ENCODE measurements at places on chromosomes 11 and 22.

- DNase-seq: no peak
Observed at GRCh38 chr22:17982572-17983141, 41.7 kb downstream of the MICAL3 start.

DNA sequence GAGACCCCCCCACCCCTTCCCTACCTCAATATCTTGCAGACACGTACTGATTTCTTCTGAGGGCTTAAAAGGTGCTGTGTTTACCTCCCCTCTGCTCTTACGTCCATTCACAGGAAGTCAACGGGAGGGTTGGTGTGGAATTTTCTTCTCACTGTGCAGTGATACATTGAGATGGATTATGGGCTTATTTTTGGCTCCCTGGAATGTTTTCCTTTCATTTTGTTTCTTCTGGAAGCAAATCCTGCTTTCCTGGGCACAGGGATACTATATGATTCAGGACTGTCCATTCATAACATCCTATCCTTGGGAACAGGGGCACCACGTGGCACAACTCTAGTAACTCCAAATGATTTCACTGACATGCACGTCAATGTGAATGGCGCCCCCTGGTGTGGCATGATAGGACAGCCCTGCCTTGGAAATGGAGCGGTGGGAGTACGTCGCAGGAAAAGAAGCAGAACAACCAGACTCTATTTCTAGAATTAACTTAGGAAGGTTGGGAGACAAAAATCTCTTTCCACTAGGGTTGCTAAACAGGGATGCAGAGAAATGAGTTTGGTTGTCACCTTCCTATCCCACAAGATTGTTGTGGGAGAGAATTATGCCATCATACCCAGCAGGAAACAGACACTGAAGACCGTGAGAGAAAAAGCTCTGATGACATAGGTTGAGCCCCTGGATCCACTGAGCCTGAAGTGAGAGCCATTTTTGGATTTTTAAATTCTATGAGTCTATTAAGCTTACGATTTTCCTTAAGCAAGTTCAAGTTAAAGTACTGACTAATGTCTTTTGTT, 146.5 kb upstream of the RAG2 start:
- peak; percentile 72 for DNase-seq

DNA sequence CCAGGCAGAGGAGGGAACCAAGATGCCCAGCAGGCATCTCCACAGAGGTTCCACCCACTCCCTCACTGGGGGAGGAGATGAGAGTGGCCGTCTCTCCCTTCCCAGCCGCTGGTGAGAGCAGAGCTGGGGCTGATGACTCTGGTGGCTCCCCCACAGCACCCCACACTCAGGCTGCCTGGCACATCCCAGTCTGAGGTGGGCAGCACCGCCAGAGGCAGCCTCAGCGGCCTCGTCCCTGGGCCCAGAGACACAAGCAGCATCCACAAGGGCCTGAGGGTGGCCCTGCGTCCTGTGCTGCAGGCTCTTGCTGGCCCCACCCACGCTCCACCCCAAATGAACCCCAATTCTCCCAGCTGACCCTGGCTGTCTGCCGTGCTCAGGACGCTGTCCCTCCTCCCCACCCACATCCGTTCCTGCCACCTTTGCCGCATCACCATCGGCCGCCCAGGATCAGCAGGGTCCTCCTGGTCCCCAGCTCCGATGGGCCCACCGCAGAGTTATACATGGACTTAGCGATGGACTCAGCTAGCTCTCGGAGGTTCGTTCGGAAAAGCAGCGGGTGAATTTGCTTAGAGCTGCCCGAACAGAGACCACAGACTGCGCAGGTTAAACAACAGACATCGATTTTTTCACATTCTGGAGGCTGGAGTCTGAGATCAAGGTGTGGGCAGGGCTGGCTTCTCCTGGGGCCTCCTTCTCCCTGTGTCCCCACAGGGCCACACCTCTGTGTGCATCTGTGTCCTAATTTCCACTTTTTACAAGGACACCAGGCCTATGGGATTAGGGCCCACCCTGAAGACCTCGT, 20.2 kb upstream of the CTSD start:
- no peak for DNase-seq

GRCh38 chr11:22725079-22725478, 58.7 kb downstream of the GAS2 start:
- DNase-seq: no peak

DNA sequence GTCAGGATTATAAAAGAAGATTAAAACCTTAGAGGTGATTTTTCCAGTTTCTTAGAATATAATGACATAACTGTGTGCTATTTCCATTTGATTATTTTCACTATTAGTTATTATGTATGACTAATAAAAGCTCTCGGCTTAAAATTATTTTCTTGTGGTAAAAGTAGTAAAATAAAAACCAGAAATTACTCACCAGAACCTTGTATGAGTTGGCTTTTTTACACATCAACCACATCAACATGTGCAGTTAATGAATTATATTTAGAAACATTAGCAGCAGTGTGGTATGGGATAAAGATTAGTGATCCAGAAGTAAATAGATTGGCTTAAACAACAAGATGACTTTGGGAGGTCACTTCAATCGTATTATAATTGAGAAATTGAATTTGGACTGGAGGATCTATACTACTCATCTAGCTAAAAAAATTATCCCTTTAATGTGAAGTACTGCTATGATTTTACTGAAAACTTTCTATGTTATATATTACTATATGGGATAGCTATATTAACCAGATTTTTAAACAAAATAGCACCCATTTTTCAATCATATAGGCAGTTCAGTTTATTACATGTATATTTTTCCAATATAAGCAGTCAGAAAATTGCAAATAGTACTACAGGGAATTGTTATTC, 2.8 kb upstream of the BCO2 start:
- no peak for DNase-seq

DNA sequence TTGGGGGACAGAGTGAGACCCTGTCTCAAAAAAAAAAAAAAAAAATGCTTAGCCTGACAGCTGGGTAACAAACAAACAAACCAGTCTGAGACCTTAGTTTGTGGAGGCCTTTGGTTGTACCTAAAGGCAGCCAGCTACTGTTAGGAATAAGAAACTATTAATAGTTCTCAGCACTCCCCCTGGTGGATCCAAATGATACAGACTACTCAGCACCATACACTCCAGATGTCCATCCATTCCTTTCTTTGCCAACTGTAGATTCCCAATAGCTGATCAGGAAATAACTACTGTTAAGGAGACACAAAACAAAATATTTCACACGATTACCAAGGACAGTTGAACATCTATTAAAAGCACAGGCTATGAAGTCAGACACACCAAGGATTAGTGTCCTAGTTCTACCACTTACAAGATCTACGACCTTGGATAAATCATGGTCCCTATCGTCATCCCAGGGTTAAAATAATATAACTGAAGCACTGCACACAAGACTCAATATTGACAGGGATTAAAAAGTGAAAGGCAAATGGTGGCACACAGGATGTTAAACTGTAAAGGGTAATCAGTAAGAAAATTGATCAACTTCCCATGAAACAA, 17.2 kb downstream of the CLDN25 start:
- DNase-seq: peak; percentile 63

GRCh38 chr11:64379817-64380709, 21.1 kb downstream of the RPS6KA4 start:
- no peak for DNase-seq

DNA sequence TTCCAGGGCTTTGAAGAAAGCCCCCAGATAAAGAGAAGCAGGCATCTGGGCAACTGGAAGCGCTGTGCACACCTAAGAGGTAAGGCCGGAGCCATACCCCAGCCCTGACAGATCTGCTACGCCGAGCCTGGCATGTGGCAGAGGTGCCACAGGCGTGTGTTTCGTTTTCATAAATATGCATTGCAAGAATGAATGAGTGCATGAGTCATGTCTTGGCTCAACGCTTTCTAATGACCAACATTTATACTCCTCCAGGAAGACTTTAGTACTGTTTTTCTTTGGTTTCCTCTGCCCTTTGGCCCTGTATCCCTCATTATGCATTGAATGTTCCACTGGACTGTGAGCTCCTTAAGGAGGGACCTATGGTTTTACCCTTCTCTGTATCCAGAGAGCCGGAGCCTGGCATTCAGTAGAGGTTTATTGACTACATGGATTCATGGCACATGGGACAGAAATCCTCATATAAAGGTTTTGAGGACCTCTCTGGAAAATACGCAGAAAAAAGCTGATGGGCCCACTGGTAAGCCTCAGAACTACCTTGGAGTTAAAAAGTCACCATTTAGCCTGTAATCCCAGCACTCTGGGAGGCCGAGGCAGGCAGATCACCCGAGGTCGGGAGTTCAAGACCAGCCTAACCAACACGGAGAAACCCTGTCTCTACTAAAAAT, 38.9 kb upstream of the CSNK2A3 start:
- DNase-seq: no peak

GRCh38 chr11:19751055-19751454, 38.4 kb downstream of the NAV2 start:
- no peak for DNase-seq

DNA sequence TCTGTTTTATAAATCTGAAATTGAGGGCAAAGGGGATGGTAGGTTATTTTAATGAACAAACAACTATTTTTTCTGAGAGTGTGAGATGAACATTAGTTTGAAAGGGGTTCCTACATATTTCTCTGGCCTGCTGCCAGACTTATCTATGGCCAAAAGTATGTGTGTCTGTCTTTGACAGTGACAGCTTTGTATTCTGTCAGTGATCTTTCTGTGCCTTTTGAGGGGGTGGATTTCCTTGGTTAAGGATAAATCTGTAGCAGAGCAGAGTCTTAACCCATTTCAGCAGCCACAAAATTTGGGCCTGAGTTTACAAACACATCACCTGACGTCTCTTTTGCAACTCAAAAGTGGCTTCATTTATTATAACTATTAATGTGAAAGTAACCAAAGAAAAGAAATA, 30.9 kb downstream of the ZFTA start:
- DNase-seq: no peak

GRCh38 chr11:121336279-121336937, 43.8 kb downstream of the SC5D start:
- no peak for DNase-seq

- DNase-seq: no peak
Observed at GRCh38 chr11:84825106-84825660, 802.0 kb downstream of the DLG2 start.

DNA sequence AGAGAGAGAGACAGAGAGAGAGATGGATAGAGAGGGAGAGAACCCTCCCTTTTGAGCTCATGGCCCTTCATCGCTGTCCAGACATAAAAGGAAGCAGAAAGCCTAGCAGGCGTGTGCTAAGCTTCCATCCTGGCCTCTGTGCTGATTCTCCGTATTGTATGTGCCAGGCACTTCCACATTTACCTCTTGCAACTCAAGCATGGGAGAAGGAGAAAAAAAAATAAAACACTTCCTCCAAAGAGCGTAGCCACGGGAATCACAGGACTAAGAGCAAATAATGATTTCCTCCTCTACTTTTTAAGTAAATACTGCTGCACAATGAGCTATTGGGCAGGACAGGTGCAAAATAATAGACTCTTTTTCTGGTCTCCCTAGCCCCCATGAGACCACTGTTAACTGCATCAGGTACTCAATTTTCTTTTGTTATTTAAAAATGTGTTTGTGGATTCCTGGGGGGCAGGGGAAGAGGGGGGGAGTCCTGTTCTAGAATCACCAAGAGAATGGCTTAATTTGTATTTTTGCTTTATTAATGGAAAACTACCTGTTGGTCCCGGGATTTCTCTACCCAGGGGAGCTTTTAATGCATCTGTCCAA, 154.3 kb downstream of the NXPE2 start:
- no peak for DNase-seq

- DNase-seq: no peak
Observed at GRCh38 chr11:117866526-117866925, 9.9 kb downstream of the FXYD6 start.

DNA sequence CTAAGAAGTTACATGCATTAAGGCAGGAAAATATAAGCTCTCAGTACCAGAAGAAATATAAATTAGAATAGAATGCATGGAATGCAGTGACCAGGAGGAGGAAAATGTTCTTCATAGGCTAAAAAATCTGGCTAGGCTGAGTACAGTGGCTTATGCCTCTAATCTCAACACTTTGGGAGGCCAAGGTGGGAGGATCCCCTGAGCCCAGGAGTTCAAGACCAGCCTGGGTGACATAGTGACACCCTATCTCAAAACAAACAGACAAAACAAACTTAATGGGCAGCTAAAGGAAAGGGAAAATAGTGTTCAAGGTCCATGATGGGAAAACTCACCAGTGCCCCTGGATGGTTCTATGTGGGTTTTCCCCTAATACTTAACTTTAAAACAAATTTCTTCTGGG, 78.3 kb upstream of the RASSF10 start:
- no peak for DNase-seq

GRCh38 chr22:28424427-28425080, 255.1 kb downstream of the TTC28 start:
- DNase-seq: no peak

GRCh38 chr22:24424001-24424900, 3.1 kb upstream of the ADORA2A start:
- DNase-seq: no peak

- DNase-seq: peak; percentile 85
Observed at GRCh38 chr11:12281571-12282478, 95.5 kb upstream of the PARVA start.

DNA sequence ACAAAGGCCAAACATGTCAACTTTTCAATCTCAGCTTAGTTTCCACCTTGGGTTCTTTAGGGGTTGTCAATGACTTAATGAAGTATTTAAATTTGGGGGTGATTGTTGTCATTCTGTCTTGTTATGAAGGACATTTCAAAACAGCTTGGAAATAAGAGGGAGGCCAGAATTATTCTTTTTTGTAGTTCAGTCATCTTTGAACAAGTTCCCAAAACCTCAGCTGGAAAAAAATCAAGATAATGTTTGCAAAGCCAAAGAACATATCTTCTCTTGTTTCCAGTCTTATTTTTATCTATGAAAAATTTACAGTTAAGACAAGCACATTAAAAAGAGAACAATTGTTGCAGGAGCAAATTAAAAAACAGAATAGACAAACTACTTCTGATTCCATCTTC, 612.8 kb downstream of the INSC start:
- no peak for DNase-seq

DNA sequence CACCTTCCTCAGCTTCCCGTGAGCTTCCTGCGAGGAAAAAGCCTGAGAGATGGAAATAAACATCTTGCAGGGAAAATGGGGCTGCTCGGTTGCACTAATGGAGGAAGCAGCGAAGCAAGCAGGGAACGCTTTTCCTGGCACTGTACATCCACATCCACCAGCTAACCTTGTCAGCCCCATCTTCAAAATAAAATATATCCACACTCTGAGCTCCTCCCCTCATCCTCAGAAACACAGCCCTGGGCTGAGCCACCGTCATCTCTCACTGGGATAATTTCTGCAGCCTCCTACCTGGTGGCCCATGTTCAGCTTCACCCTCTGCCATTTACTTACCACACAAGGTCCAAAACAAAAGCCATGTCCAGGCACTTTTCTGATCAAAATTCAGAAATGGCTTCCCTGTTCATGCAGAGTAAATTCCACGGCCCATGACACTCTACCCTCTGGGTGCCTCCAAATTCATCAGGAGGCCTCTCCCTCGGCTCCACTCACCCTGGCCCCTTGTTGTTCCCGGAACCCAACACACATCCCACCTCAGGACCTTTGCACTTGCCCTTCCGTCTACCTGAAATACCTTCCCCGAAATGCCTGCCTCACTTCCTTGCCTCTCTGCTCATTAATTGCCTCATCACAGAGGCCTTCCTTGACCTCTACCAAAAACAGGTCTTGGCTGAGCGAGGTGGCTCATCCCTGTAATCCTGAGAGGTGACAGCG, 13.0 kb downstream of the C11orf86 start:
- no peak for DNase-seq
